ENCODE measurements at places on chromosomes 3 and 15. TPM values are rescaled to one million over a fixed set of nuclear protein-coding genes. Genes with fewer than 3 reads are reported as not detected.

The NANOGP8 gene
- 0.78 TPM for total RNA-seq

- no peak for DNase-seq
These were observed 217.9 kb downstream of the SATB1 start for GRCh38 chr3:18207226-18207625.

- no peak for DNase-seq
These were observed 67.8 kb downstream of the WNT7A start for GRCh38 chr3:13812034-13812471.

GRCh38 chr3:12228461-12228860 is 60.4 kb upstream of the PPARG start:
- DNase-seq = no peak

GRCh38 chr3:42298259-42298658 is 32.3 kb upstream of the CCK start:
- no peak for DNase-seq

- DNase-seq = no peak
These were observed 55.5 kb downstream of the CLEC3B start for GRCh38 chr3:45081506-45082141.

GRCh38 chr3:178405531-178405930 is 130.7 kb upstream of the KCNMB2 start:
- DNase-seq = no peak

GRCh38 chr15:77035999-77036471 is 34.9 kb downstream of the TSPAN3 start:
- no peak for DNase-seq

DNA sequence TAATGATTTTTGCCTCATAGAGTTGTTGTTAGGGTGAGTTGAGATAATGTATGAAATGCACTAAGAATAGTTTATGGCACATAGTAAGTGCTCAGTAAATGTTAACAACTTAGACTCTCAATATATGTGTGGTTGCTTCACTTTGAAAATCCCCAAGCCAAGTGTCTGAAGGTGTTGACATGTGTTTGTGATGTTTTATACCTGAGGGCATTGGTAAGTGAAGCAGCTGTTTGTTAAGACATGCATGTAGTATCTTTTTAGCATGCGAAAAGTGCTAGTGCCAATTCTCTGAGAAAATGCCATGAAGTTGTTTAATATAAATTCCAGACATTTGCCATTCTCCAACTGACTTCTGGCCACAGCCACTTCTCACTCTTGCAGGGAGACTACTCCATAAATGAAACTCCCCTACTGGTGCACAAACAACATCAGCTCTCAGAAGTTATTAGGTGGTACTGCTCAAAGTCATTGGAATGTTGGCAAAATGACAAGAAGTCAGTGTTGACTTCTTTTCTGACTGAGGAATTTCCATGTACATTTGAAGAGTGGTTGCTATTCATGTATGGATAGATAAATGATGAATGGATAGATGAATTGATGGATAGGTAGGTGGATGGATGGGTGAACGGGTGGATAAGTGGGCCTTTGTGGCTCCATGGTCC is 103.6 kb upstream of the NUDT16 start:
- no peak for DNase-seq

DNA sequence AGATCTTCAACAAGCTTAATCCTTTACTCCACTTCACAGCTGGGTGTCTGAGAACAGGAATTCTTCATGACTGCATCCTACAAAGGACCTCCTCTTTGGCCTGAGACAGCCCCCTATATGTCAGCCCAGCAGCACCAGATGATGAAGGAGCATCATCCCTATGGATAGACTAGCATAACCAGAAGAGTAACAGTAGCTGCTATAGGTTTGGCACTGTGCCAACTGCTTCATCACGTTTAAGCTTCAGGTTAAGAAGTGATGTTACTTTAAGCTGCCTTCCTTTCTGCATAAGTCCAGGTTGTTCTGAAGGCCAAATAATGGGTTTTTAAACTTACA is 50.6 kb downstream of the CMSS1 start:
- DNase-seq = no peak

- DNase-seq = no peak
These were observed 45.3 kb upstream of the MAP3K13 start for GRCh38 chr3:185317674-185318073.

- DNase-seq = no peak
These were observed 48.1 kb downstream of the SH3BP5 start for GRCh38 chr3:15284121-15284889.

The TAMM41 gene
- total RNA-seq = 6.5 TPM

The FYCO1 gene
- 17.3 TPM for total RNA-seq

- DNase-seq = no peak
These were observed 794.8 kb downstream of the MCTP2 start for GRCh38 chr15:95025924-95026728.

The SCG5 gene
- total RNA-seq = 70.6 TPM

DNA sequence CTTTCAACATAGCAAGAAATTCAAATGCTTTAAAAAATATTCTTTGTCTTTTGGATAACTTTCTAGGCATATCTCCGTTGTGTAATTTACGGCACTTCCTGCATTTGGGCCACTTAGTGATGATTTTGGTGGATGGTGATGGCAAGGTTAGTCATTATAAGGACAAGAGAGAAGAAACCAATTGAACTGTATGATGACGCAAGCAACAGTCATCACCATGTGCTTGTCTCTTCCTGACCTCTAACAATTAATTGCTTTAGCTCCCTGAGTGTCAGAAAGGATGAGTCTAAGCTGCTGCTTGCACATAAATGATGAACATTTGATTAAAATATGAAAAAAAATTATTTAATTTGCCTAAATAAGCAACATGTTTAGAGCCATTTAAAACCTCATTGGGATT is 11.3 kb upstream of the P2RY12 start:
- DNase-seq = no peak

DNA sequence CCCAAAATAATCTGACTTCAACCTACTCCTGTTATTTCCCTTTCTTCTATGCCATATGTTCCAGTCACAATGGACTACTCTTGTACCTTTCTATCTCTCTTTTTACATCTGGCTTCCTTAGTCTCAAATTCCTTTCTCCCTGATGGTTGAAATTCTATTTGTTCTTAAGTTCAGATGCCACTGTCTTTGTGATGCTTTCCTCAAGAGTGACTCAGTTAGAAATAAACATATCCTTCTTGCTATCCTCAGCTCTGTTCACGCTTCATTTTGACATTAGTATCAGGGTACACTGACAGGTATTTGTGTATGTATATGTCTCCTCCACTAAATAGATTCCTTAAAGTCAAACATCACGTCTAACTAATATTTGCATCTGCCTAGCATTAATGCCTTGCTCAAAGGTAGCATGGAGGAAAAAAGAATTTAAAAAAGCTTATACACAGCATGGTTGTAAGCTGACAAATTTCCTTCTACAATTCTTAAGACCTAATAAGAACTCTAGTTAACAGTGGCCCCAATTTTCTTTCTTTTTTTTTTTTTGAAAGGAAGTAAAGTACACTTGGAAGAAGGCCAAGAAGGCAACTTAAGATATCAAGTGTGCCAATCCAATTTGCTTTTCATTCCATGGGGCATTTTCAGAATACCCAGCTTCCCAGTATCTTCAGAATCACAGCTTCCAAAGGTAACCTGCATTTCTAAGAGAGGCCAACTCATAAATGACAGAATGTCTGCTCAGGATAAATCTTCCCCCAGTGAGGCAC is 58.0 kb downstream of the CHAC1 start:
- DNase-seq = no peak

- DNase-seq = no peak
These were observed 14.7 kb upstream of the KLHL40 start for GRCh38 chr3:42670670-42671069.

- DNase-seq = no peak
These were observed 28.6 kb downstream of the DAPK2 start for GRCh38 chr15:64017591-64018163.

DNA sequence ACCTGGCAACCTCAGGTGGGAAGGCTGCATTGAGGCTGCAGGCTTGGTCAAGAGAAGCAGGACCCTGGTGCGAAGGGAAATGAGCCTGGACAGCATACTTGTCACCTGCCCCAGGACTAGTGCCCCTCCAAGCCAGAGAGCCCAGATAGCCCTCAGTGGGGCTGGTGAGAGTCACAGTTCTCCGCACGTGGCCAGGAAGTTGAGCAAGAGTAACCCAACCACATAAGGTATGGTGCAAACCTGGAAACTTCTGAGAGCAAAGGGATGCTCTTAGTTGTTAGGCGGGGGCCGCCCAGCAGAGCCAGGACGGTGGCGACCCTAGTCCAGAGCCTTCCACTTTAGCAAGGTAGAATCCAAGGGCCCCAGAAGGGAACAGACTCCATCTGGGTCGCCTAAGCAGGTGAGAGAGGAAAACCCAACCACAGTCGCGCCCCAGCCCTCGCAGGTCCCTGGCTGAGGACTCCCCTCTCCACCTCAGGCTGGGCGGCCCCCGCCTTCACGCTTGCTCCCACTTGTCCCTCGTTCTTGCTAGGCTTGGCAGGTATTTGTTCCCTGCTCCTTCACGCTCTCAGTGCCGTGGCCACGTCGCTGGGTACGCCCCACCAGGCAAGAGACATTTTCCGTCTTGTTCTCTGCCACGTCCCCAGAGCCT is 1.1 kb upstream of the VPS18 start:
- peak; percentile 29 for DNase-seq

- DNase-seq = no peak
These were observed 1.2 kb upstream of the FEZF2 start for GRCh38 chr3:62374341-62375218.

The SAMMSON gene
- total RNA-seq = not detected

DNA sequence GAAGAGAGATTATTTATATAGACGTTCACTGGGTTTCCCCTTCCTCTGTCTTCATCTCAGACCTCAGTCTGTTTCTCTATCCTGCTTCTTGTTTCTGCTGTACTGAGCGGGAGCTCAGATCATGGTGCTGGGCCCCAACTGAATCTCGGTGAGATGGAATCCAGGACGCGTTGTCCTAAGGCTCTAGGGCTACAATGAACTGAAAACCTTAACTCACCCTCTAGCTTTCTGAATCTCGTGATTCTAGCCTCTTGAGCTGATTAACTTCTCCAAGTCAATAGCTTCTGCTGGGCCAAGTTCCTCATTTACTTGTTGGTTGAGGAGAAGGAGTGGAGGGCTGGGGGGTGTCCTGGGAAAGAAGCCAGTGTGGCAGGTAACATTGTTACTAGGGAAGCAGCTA is 32.7 kb upstream of the MAP3K13 start:
- no peak for DNase-seq

The MESP1 gene
- 2.5 TPM for total RNA-seq

DNA sequence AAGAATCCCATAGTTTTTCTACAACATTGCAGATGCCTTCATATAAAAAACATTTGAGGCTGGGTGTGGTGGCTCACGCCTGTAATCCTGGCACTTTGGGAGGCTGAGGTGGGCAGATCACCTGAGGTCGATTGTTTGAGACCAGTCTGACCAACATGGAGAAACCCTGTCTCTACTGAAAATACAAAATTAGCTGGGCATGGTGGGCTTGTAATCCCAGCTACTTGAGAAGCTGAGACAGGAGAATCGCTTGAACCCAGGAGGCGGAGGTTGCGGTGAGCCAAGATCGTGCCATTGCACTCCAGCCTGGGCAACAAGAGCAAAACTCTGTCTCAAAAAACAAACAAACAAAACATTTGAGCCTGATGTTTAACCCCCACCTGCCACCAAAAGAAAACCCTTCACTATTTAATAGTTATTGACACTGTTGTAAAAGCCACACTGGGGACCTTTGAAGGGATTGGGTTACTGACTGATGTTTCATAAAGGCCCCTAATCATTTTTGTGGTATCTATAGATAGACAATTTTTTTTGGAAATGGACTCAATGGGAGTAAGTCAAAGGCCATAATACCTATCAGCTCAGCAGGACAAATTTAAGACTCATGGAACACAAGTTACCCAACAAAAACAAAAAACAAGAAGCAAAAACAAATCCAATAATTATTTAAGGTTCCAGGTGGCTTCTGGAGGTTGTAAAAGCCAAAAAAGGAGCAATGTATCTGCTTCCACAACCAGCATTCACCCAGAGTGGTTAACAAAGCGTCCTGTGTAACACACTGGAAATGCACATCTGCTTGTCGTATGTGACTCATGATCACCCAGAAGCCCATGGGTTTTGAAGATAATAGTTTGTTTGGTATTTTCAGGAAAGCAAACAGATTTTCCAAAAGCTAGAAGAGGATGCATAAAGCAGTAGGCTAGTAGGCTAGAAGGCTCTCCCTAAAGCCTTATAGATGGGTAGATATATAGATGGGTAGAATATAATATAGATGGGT is 41.2 kb downstream of the CDCP1 start:
- no peak for DNase-seq

GRCh38 chr3:117398141-117398899 is 688.7 kb downstream of the TUSC7 start:
- peak; percentile 82 for DNase-seq

DNA sequence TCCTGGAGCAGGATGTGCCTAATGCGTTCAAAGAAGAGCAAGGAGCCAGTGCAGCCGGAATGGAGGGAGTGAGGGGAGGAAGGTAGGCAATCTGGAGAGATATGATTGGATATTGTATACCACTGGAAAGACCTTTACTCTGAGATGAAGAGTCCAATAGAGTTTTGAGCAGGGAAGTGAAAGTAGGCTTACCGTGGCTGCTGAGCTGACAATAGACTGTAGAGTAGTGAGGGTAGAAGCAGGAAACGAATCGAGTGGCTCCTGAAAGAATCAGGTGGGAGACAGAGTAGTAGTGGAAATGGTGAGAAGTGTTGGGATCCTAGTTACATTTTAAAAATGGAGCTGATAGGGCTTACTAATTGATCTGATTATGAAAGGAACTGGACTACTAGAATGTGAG is 51.8 kb upstream of the NUDT16 start:
- DNase-seq = no peak

DNA sequence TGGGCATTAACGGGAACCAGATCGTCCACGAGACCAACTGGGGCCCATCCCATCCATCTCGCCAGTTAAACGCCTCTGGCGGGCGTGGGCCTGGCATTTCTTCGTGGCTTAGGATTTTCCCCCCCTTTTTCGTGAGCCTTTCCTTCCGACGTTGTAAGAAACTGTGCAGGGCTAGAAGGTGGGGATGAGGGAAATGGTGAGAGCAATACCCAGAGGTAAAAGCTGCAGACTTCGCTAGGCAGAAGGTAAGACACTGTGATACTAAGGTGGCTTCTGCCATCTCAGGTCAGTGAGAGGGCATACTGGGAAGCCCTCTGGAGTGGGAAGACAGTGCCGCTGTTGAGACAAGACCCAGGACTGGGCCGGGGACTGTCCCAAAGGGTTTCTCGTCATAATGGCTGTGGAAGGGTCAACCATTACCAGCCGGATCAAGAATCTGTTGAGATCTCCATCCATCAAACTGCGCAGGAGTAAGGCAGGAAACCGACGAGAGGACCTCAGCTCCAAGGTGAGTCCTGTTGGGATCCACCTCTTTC is 666 bp downstream of the MAPKBP1 start:
- DNase-seq = no peak

The NUSAP1 gene
- total RNA-seq = 0.95 TPM

DNA sequence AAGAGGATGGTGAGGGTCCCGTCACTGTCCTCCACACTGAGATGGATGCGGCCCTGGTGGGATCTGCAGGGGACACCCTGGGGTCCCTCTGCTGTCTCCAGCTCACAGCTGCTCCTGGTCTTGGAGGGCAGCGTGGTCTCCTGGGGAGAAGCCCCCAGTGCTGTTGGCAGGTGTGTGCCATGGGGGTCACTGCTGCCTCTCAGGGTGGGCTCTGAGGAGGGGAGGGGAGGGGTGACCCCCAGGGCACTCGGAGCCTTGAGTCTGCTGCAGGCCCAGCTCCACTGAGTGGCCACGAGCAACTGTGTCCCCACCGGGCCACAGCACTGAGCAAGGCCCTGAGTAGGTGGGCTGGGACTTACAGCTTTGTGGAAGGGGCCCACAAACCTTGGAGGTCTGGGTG is 34.7 kb downstream of the KLHL25 start:
- DNase-seq = no peak

The ACTRT3 gene
- total RNA-seq = 0.35 TPM

All from pancreas (tissue), 10 donors.